ENCODE measurements at places on chromosomes 3 and 15. TPM values are rescaled to one million over a fixed set of nuclear protein-coding genes. Genes with fewer than 3 reads are reported as not detected.

GRCh38 chr3:66181764-66182163 lies 39.0 kb upstream of the SLC25A26 start:
- DNase-seq, result no peak

DNA sequence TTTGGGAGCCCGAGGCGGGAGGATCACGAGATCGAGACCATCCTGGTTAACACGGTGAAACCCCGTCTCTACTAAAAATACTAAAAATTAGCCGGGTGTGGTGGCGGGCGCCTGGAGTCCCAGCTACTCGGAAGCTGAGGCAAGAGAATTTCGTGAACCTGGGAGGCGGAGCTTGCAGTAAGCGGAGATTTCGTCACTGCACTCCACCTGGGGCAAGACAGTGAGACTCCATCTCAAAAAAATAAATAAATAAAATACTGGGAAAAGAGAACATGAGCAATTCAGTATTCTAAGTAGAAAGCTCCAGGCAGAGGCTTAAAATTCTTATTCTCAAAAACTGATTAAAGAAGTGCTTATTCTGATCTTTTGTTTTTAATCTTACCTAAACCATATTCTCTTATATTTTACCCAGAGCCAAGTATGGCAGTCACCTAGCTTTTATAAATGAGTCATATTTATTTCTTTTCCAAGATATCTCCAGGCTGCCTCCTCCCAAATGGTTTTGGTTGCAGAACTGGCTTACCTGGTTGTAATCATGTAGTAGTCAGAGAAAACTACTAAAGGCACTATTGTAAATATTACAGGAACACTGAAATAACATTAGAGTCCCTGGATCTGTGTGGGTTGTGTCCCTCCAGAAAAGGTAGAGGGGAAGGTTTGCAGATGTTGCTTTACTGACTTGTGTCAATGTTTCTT lies 45.8 kb upstream of the DYNC1LI1 start:
- DNase-seq, result no peak

DNA sequence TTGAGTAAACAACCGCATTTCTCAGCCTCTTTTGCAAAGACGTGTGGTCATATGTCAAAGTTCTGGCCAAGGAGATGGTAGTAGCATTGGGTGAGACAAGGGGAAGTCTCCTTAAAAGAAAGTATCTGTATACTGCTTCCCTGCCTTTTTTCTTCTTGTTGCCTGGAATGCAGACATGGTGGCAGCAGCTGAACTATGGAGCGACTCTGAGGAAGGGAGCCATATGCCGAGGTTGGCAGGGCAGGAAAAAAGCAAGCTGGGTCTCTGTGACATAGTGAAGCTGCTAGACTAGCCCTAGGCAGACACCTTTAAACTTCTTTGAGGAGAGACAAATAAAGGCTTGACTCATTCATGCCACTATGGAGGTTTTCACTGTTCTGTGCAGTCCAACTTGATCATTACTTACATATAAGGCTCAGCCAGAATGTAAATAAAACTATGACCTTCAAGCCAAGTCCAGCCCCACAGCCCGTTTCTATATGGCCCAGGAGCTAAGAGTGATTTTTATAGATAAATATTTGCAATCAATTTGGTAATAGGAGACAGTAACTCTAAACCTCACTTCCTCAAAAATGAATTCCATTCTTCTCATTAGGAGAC lies 30.6 kb upstream of the PRICKLE2 start:
- no peak for DNase-seq

DNA sequence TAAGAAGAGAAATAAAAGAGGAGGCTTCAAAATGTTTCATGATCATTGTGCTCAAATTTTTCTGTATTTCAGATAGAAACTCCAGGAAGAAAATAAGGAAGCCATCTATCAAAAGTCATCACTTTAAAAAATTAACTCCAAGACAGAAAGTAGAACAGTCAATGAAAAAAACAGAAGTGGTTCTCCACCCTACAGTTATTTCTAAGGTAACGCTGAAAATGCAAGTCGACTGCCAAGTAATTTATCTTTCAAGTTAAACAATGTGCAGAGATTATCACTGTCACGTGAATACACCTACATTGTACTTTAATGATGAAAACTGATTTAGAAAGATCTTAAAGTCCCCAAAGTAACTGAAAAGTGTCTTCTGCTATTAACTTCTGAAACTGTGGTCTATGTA lies 78.5 kb upstream of the SNRPA1 start:
- DNase-seq, result no peak

The TNNC1 gene
- 7.8 TPM for total RNA-seq

The PATL2 gene
- total RNA-seq, result 69.9 TPM

The UBE2Q2 gene
- 26.3 TPM for total RNA-seq

Measured in naive thymus-derived CD8-positive, alpha-beta T cell (primary cell).